ENCODE measurements at places on chromosomes 7 and 10. TPM values are rescaled to one million over a fixed set of nuclear protein-coding genes. Genes with fewer than 3 reads are reported as not detected.

UBTD1 gene
- 2.8 TPM for total RNA-seq

DNA sequence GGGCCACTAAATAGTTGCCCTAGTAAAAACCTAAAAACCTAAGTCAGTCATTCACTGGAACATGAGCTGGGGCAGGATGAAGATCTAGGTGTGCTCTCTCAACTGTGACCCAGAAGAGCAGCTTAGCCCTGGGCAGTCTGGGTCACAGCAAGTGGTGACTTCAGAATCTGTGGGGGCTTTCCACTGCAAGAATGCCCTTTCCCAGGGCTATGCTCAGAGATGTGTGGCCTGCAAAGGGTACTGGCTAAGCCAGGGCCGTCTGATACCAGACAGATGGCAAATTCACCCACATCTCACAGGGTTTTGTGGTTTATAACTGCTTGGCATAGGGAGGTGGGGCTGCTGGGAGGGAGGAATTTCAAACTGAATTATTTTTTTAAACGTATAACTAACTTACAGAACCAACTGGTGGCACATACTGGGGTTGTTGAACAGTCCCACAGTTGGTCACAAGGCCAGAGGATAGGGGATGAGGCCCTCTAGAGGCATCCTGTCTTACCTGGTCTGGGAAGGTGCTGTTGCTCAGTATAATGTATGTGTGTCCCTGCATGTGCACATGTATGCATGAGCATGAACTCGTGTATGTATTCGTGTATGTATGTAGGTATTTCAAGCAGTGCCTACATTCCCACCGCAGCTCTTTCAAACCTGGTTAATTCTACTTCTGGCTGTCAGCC is 63.2 kb downstream of the PRPF18 start:
- no peak for DNase-seq

DNA sequence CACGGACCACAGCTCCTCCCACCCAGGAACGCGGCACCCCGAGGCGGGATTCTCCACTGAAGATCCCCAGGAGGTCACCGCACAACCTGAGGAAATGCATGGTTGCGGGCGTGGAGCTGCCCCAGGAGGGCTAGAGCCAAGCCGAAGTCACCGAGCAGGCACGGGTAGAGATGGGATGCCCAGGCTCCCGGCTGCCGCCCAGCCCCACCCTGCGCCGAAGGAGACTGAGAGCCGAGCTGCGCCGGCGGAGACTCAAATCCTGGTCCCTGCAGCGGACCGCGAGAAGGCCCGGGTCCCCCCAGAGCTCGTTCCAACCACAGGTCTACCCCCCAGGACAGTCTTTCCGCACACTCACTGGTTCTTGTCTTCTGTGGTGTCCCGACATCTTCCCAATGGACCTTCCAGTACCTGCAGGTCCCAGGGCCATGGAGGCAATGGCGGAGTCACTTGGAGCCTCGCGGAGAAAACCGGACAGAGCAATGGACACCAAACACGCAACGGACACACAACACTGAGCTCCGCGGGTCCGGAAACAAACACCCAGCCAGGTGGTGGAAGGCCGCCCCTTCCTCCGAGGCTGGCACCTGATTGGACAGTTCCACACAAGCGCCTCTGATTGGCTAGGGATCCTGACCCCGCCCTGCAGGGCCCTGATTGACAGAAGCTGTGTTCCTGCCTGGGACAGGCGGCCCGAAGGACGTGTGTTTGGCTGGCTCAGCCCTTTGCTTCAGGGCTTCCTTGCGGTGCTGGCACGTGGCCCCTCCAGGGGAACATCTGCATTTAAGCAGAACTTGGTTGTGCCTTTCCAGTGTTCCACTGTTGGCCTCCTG is 331.9 kb upstream of the NUPR2 start:
- DNase-seq = no peak

DNA sequence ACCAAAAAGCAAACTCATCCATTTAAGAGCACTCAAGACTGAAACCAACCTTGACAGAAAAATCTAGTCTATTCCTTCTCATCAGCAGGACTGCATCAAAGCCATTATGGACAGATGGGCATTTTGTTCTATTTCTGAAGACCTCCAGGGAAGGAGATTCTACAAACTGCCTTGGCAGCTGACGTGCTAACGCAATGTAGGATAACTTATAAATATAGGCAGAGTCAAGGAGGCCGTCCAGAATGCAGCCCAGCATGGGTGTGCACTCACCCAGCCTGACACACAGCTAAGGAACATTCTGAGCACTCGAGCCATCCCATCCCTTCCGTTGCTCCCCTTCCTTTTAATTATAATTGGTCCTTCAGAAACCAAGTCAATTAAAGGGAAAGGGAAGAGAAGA is 25.3 kb upstream of the NEBL start:
- DNase-seq = no peak

DNA sequence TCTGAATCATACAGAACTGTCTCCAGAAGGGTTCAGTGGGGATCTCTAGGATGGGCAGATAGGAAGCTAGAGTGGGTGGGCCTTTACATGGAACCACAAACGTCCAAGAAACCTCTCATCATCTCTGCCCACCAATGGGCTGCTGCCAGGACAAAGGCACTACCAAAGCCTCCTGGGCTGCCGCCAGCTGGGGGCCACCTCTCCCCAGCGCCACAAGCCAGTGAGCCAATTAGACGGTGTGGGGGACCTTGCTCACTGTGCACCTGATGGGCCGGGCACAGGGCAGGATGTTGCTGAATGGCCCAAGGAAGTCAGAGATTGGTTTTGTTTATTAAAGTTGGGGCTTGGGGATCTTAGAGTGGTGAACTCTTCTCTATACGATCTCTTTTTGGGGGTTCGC is 242.1 kb downstream of the MGMT start:
- DNase-seq = no peak

GRCh38 chr10:104100795-104101194 is 15.1 kb upstream of the COL17A1 start:
- no peak for DNase-seq

- DNase-seq = no peak
These were observed 214.0 kb downstream of the MDFIC start for GRCh38 chr7:115135769-115136410.

BZW2 gene
- 127 TPM for total RNA-seq

All from activated T-cell treated with anti-CD3 and anti-CD28 coated beads, Interleukin-2, amount 50 U/mL, for 4 hours (primary cell).